ENCODE measurements at places on chromosomes 7 and 10.
A peak's percentile ranks its signal among the peaks of the same experiment; 100 is the strongest.

- no peak for DNase-seq
Observed at GRCh38 chr7:16135658-16136057, 285.7 kb downstream of the CRPPA start.

- peak; percentile 65 for DNase-seq
Observed at GRCh38 chr7:8418629-8419245, 14.7 kb upstream of the NXPH1 start.

- peak; percentile 56 for DNase-seq
Observed at GRCh38 chr7:100400656-100401055, 27.4 kb downstream of the PILRA start.

DNA sequence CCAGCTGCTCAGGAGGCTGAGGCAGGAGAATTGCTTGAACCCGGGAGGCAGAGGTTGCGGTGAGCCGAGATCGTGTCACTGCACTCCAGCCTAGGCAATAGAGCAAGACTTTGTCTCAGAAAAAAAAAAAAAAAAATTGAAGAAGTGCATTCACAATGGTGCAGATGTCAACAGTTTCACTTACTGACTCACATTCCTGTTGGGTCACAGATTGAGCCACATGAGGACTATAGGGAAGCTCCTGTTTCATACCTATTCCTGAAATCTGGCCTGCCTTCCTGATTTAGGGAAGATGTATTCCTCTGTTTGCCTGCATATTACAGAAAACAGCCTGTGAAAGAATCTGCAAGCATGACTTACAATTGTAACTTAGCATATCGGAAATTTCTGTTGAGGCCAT lies 78.2 kb downstream of the AKR1C4 start:
- no peak for DNase-seq

DNA sequence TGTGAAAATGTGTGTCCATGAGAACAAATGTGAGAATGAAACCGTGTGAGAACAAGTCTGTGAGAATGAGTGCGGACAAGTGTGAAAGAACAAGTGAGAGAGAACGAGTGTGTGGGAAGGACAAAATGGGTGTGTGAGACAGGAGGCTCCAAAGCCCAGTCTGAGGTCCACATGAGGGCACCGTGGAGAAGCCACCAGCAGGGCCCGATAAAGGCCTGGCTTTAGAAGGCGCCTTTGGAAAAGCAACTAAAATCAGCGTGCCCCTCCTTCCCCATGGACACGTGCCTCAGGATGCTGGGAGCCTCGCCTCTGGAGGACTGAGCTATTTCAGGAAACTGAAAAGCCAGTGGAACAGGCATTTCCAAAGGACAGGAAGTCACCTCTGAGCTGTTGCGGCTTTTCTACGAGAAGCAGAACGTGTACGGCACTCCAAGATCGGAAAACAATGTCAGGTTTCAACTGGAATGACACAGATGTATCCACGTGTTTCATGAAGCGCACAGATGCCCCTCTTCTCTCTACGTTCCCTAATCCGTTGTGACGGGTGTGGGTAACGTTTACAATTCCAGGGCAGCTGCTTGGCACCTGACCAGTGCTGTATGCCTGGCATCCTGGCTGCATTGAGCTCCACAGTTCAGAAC lies 46.4 kb downstream of the ESYT2 start:
- DNase-seq: peak; percentile 43

GRCh38 chr7:1045069-1046063 lies 1.0 kb downstream of the GPR146 start:
- DNase-seq: no peak
